ENCODE measurements at places on chromosomes 5 and 9.
A peak's percentile ranks its signal among the peaks of the same experiment; 100 is the strongest.

DNA sequence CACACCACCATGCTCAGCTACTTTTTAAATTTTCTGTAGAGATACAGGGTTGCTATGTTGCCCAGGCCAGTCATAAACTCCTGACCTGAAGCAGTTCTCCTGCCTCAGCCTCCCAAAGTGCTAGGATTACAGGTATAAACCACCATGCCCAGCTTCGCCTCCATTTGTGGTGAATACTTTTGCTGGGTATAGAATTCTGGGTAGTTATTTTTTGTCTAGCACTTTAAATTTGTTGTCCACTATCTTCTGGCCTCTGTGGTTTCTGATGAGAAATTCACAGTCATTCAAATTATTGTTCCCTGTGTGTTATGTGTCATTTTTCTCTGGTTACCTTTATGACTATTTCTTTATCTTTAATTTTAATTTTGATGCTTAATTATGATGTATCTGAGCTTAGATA, 57.7 kb upstream of the EXOC3 start:
- no peak for ATAC-seq

GRCh38 chr5:148085977-148086705, 22.4 kb downstream of the SPINK5 start:
- no peak for ATAC-seq

DNA sequence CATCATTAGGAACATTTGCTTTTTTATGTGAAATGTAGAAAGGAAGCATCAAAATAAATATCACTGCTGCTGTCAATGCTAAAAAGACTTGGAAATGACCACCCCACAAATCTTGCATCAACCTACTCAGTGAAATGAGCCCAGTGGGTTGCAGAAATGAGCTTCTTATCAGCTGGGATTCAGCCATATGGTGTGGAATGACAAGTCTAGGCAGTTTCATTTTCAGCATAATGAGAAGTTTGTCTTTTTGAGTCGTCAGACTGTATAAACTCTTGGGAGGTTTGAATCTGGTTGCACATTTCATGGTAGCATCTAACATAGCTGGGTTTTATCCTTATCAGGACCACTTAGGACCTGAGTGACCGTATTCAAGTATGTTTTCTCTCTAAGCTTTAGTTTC, 251.1 kb upstream of the PPP1R2B start:
- no peak for ATAC-seq

DNA sequence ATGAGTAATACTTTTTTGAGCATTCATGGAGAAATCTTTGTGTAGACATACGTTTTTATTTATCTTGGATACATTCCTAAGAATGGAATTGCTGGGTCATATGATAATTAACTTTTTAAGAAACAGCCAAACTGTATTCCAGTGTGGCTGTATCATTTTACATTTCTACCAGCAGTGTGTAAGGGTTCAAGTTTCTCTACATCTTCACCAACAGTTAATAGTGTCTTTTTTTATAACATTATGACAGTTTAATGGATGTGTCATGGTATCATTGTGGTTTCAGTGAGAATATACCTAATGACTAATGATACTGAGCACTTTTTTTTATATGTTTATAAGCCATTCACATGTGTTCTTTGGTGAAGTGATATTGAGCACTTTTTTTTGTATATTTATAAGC, 52.4 kb downstream of the NIPBL start:
- ATAC-seq, result no peak

GRCh38 chr5:178560911-178561310, 29.3 kb downstream of the COL23A1 start:
- no peak for ATAC-seq

- ATAC-seq, result no peak
These were observed 85.6 kb downstream of the PSD2 start for GRCh38 chr5:139881143-139881733.

DNA sequence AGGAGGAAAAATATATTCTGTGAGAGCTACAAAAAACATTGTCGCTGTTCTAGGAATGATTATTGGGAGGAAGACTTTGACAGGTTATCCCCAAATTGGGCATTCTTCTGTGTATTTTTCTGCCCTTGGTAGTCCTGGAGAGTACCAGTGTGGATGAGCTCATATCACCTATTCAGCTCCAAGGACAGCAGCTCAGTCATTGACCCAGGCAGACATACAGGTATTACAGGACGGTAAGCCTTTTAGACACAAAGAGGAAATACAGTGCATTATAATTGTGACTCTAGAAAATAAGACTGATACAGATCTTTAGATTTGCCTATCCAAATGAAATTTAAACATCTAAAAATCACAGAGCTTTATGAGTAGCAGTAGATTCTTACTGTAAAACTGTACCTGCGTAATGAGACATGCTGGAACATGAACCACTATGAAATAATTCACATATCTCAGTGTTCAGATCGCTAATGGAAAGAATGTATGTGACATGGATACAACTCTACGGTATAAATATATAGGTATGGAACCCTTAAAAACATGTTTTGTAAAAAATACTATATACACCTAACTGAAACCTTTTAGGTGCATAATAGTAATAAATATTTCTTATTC, 56.0 kb downstream of the PLK2 start:
- no peak for ATAC-seq

DNA sequence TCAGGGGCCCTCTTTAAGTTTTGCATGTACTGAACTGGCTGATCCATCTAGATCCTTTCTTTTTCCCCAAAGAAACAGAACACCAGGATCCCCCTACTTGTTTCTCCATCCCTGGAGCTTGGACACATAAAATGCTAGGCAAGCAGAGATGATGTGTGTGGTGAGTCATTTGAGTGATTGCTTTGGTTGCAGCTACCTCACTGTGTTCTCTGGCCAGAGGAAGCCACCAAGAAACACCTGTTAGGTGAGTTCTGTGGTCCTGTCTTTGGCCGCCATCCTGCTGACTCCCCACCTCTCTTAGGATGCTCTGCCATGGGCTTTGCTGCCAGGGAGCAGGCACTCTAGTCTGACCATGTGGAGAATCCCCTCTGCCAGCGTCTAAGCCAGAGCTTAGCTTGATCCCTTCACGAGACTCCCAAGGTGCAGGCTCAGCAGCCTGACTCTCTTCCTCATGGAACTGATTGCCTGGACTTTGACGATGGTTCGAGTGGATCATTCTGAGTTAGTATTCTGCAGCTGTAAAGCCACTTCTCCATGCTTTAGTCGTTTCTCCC, 27.3 kb upstream of the DENND1A start:
- no peak for ATAC-seq

- no peak for ATAC-seq
These were observed 132.3 kb upstream of the ZNF608 start for GRCh38 chr5:124878583-124879342.

DNA sequence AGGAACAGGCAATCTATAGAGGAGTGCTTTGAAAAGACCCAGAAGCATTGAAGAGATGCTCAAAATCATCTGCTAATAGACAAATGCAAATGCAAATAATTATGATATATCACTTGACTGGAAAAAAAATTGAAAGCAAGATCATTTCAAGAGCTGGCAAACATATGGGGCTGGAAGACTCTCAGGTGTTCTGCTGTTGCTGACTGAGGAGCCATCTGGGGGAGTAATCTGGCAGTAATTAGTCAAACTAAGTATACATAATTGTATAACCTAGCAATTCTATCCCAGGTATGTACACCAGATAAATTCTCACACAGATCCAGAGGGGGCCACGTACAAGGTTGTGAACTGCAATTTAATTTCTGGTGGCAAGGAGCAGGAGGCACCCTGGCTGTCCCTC, 4.6 kb upstream of the HMHB1 start:
- ATAC-seq, result no peak

- ATAC-seq, result peak; percentile 78
These were observed 278.1 kb downstream of the AOPEP start for GRCh38 chr9:95004411-95005277.

- ATAC-seq, result peak; percentile 74
These were observed 34.2 kb upstream of the MYOT start for GRCh38 chr5:137833463-137833862.

GRCh38 chr9:27784847-27785713, 211.8 kb upstream of the C9orf72 start:
- ATAC-seq, result no peak

GRCh38 chr5:71586052-71586940, 844 bp upstream of the MCCC2 start:
- ATAC-seq, result no peak

DNA sequence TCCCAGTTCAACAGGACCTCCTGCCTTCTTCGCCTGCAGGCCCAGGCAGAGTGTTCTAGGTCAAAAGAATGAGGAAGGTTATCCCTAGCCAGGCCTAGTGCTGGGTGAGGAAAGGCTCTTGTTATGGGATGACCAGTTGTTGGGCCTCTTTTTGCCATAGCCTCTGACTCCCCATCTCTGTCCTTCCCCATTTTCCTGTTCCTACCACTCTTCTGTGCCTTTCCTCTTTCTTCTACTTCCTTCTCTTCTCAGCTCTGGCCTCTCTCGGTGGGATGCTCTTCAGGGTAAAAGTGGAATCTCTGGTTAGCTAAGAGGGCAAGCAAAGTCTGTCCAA, 1.2 kb upstream of the PCDH1 start:
- no peak for ATAC-seq

- no peak for ATAC-seq
These were observed 133.7 kb upstream of the EPB41L4A start for GRCh38 chr5:112552791-112553190.

GRCh38 chr5:172999372-172999973, 15.9 kb downstream of the ATP6V0E1 start:
- peak; percentile 63 for ATAC-seq

- no peak for ATAC-seq
These were observed 11.7 kb upstream of the OR1J2 start for GRCh38 chr9:122498883-122499288.

DNA sequence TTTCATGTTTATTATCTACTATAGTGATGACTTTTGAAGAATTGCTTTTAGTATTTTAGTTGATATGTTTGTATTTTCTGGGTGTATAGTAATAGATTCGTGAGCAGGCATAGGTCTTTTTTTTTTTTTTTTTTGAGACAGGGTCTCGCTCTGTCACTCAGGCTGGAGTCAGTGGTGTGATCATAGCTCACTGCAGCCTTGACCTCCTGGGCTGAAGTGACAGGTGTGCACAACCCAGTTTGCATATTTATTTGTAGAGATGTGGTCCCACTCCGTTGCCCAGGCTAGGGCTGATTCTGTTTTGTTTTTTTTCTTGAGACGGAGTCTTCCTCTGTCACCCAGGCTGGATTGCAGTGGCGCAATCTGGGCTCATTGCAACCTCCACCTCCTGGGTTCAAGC, 11.9 kb downstream of the ERBIN start:
- ATAC-seq, result no peak

DNA sequence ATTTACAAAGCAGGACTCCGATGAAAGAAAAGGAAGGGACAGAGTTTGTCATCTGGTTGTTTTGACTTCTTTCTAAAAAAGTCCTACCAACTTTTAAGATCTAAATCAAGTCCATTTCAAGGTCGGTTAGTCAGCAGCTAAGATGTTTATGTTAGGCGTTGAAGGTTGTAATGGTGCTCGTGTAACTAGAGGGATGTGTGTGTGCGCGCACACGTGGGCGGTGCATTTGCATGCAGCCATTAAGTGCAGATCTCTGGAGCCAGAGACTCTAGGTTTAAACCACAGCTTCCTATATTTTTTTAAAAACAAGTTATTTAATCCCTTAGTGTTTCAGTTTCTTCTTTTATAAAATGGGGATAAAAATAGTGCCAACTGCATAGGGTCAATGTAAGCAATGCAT, 77.0 kb upstream of the SMIM32 start:
- no peak for ATAC-seq

GRCh38 chr5:131677115-131677514, 42.1 kb upstream of the RAPGEF6 start:
- ATAC-seq, result no peak

DNA sequence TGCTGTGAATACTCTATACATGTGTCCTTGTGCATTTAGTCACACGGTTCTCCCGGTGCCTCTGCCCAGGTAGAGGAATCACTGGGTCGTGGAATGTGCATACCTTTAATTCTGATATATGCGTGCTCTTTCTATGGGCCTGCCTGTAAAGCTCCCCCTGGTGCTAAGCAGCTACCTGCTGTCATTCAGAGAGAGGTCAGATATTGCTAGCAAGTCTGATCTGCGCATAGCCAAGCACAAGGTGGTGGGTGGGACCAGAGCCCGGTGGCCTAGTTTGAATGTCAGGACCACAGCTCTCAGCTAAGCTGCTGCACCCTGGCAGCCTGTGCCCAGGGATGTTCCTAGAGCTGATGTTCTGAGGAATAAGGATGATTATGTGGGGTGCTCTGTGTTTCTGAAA, 33.4 kb downstream of the TJP2 start:
- no peak for ATAC-seq

DNA sequence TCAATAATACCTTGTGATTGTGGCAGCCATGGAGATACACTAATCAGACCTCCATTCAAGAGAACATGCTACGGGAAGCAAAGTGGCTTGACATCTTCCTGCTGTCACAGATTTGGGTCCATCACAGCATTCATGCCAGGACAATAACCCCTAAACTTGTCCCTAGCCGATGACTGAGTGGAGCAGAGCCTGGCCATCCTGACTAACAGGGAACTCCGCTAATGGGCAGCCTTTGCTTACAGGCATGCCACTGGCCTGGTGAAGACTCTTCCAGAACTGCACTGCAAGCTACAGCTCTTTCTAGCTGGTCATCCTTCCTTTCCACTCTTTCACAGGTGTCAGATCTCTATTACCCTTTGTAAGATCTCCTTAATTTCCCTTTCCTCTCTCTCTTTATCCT, 16.0 kb downstream of the FAM174A start:
- ATAC-seq, result no peak

DNA sequence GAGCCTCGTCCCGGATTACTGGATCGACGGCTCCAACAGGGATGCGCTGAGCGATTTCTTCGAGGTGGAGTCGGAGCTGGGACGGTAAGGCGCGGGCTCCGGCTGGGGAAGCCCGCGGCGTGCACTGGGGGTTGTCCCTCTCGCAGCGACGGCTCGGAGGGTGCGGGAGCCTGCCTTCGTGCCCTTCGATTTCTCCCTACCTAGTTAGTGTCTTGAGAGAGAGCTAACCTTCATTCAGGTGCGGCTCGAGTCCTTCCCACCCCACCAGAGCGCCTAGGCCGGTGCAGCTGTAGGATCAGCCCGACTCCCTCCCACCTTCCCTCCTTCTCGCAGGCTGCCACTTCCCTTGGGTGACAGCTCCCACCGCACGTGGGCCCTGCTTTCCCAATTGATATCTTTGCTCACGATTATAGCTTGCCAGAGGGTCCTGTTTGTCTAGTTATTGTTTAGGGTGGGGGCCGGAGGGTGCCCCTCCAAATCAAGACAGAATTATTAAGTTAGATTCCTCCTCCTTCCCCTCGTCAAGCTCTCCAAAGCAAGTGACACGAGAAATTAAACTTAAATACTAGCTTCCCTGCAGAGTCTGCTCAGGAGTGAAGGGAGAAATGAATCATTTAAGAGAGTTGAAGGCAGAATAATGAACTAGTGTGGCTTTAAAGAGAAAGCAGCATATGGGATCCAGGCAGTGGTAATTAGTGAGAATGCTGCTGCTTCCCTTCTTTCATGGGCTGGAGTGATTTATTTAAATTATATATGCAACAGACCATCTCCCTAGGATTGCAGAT, 569 bp downstream of the CAMK4 start:
- peak; percentile 44 for ATAC-seq

GRCh38 chr5:89343666-89344065, 460.7 kb upstream of the MEF2C start:
- no peak for ATAC-seq

Measured in gastroesophageal sphincter (tissue), 4 donors.